ENCODE measurements at places on chromosomes 2 and 18. TPM values are rescaled to one million over a fixed set of nuclear protein-coding genes. Genes with fewer than 3 reads are reported as not detected.

TNFAIP6 gene
- total RNA-seq: 51.9 TPM

- DNase-seq: no peak
These were observed 1.1 kb downstream of the ENOSF1 start for GRCh38 chr18:711310-711656.

SLC4A5 gene
- 0.45 TPM for total RNA-seq

AFF3 gene
- total RNA-seq: not detected

CNGA3 gene
- 0.18 TPM for total RNA-seq

- DNase-seq: peak; percentile 56
These were observed 23.6 kb downstream of the SUCLG1 start for GRCh38 chr2:84435345-84436025.

- no peak for DNase-seq
These were observed 159.4 kb downstream of the PXDN start for GRCh38 chr2:1584691-1585485.

- no peak for DNase-seq
These were observed 890.7 kb upstream of the POU3F3 start for GRCh38 chr2:103963146-103963725.

RAB27B gene
- total RNA-seq: 1.7 TPM

DNA sequence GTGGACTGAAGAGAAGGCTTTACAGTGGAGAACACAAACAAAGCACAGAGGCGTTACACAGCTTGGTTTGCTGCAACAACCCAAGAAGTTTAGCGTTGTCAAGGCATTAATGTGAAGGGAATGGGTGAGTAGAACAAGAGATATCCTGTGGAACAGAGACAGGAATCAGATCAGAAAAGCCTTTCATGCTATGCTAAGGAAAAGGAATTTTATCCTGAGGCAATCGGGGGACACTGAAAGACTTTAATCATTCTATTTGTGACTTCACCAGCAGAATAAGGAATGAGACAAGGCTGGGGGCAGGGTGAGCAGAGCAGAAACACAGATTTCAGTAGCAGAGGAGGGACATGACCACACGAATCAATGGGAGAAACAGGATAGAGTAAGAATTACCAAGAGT, 600.7 kb downstream of the IRS1 start:
- no peak for DNase-seq

DNA sequence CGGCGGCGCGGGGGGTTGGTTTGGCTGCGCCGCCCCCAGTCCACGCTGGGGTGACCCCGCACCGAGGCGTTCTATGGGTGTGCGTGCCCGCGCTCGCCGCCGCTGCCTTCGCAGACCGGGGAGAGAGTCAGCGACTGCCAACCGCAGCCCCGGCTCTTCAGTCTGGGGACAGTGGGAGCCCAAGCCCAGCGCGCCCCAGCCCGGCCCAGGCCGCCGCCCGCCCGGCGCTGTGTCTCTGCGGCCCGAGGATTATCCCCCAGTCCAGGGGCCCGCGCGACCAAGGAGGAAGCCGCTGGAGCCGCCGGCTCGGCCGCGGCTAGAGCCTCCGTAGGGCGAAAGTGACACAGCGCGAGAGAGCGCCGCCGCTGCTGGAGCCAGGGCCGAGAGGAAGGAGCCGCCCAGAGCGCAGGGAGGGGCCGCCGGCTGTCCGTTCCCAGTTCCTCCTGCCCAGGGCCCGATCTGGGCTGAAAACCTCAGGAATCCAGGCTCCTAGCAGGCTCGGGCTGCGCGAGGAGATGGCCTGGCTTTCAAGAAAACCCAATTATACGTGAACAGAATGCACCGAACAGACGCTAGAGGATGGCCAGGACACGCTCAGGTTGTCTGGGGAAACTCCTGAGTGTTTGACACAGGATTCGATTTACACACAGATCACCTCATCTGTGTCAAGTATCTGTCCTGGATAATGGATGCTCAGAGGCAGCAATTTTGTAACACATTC, 2.4 kb downstream of the CTIF start:
- peak; percentile 80 for DNase-seq

- no peak for DNase-seq
These were observed 182.8 kb downstream of the LDLRAD4 start for GRCh38 chr18:13401404-13401803.

- DNase-seq: peak; percentile 96
These were observed 47.5 kb upstream of the STAM2 start for GRCh38 chr2:152222975-152223637.

DNA sequence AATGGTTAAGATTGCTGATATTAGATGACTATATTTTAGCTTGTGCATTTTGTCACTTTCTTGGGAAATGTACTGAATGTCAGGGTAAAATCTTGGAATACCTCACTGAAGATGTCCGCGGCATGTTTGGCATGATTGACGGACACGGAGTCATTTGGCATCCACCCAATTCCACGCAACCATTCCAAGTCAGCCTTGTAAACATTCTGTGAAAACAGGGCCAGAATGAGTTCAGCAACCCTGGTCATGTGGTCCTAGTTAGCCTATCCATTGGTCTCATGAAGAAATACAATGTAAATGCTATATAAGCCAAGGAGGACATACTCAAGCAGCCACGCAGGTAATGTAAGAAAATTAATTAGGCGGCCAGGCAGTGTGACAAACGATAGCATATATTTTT, 159.5 kb downstream of the RIF1 start:
- no peak for DNase-seq

- no peak for DNase-seq
These were observed 2.3 kb downstream of the WIPF1 start for GRCh38 chr2:174595116-174595809.

DNA sequence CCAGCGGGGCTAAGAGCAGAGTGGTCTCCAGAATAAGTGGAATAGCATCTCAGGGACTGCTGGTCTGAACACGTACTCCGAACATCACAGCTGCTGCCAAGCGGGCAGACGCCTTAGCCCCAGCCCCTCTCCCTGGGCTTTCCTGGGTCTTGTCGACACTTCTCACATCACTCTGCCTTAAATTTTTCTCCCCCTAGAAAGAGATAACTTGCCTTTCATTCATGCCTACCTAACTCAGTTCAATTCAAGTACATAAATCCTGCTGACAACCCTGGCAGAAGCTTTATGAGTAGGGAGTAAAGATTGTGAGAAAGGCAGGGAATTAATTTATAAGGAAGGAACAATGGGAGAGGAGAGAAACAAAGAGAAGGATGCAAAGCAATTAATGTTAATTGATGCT, 202.9 kb upstream of the TNP1 start:
- DNase-seq: no peak

GRCh38 chr2:60262178-60262577, 291.3 kb downstream of the BCL11A start:
- no peak for DNase-seq

DNA sequence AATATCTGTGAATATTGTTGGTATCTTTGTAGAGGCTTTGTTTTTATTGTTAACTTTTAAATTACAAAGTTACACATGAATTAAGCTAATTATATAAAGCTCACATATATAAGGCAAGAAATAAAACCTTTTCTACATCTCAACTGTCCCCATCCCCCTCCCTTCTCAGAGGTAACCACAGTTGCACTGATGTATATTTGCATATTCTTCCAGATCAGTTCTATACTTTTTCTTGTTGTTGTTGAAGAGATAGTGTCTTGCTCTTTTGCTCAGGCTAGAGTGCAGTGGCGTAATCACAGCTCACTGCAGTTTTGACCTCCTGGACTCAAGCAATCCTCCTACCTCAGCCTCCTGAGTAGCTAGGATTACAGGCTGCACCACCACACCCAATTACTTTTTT, 36.0 kb upstream of the CDC42EP3 start:
- DNase-seq: no peak

MAP4K3 gene
- total RNA-seq: 48.0 TPM

DNA sequence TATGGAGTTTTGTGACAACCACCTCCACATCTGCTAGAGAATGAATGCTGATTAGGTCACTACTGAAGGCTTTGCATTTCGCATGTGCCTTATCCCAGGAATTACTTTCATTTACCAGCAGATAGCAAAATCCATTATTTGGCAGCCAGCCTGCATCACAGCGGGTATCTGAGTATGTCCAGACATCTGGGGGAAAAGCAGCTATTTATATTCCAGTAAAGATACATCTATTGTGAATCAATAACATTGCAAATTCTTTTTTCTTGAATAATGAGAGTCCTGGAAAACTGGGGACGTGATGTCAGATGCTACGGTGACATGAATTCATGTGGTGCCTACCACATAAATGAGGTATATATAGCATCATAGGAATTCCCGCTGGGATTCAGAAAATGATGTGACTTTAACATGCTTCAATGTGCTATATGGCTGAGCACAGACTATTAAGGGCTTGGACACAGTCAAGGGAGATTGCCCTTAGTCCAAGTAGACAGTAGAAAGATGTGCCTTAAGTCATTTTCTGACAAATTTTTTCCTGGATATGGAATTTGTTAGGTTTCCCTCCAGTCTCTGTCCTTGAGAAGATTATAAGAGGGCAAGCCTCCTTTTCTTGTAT, 84.2 kb upstream of the CD302 start:
- peak; percentile 17 for DNase-seq

DNA sequence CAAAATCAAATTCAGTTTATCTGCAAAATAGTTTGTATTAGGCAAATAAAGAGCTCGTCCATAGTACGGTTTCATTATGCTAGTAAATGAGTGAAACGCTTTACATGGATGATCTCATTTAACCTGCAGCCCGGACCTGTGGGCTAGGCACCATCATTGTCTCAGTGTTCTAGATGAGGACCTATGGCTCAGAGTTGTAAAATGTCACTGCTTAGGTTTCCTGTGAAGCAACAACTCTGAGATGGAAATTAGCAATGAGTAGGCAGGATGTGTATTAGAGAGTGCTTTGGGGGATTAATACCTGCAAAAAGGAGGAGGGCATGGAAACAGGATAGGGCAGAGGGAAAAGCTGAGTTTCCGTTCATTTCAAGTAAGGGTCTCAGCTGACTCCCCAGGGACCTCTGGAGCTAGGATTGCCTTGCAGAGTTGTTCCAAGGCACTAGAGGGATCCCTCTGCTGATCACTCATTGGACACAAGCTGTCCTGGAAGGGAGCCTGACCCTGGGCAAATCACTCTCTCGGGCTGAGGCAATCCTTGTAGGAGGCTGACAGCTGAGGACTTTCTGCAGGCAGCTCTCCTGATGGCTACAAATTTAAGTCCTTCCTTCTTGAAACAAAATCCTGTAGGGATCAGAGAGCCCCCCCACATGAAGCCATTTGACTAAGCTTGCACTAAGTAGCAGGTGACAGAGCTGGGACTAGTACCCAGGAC, 58.8 kb upstream of the SIX2 start:
- DNase-seq: peak; percentile 37

GRCh38 chr18:36211612-36212065, 24.3 kb downstream of the MOCOS start:
- DNase-seq: peak; percentile 4

DNA sequence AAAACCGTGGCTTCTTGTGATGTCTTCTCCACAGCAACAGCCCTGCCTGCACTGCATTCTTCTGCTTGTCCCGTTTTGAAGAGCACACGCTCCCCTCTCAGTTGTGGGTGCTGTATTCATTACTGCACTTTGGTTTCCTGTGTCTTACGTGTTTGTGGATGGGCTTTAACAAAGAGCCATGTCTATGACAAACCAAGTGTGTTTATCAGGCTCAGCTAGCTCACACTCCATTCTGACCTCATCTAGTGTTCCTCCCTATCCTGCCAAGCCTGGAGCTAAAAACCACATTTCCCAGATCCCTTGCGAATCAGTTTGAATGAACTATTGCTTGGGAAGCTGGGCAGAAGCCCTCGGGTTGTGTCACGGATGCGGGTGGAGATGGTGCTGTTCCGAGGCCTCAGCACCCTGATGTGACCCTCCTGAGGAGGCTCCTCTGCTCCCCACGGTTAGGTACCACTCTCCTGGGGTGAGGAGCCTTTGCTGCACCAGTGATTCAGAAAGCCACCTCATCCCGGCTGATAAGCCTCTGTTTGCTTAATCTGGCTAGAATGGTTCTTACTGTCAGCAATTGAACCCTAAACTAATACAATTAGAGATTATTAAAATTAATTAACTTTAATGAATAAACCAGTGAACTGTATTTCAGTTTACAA, 116.5 kb downstream of the GALR1 start:
- peak; percentile 9 for DNase-seq

ST3GAL5 gene
- 19.4 TPM for total RNA-seq

DNA sequence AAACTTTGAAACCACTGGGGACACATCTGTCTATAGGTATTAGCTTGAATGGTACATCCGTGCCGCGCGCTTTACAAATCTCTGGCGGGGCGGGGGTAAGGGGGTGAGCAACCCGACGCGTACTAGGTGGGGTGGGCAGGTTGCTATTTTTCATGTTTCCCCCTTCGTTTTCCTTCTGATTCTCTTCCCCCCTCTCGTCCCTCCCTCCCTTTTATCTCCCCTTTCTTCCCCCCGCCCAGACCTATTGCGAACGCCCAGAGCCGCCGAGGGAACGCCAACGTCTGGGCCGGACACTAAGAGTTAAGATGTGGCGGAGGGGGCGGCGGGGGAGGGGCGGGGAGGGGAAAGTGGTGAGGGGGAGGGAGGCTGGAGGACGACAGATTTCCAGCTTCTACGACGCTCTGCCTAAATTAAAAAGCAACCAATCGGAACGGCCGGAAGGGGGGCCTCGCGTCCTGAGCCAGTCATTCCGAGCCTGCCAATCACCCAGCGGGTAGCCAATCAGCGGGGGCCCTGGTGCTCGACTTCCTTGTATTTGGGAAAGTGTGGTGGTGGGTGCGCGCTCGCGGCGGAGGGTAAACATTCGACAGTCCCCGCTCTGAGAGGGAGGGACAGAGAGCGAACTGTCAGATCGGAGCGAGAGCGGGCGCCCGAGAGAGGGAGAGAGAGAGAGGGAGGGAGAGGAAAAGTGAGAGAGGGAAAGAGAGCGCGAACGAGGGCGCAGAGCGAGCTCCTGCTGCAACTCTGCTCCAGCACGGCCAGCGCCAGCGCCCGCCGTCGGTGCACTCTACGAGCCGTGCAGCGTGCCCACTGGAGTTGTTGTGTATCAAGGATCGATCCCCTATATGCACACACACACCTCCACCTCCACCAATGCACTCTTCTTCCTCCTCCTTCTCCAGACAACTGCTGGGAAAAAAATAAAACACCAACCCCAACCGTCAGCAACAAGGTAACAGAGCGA, at the start of gene POU3F3:
Gene POU3F3 (plus strand): TSS at position 582 of the 964 bp plus-strand sequence. CDS start 1,396 bp downstream, outside the sequence.
- no peak for DNase-seq

- DNase-seq: no peak
These were observed 307.0 kb downstream of the ALK start for GRCh38 chr2:29614295-29614830.

DNA sequence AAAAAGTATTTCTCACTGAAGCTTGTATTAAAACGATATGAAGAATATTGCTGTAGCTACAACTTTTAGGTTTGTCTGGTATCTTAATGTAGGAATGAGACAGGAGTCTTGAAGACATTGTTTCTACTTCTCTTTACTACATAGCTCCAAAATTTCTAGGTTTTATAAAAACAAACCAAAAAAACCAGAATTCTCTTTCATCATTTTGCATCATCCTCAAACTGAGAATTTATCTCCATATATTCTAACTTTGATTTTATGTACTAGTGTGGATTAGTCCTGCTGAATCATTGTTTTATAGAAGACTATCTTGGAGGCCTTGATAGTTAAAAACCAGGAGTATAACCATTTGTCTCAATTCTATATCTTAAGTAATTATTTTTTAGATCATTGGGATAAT, 100.2 kb downstream of the ICA1L start:
- peak; percentile 55 for DNase-seq

DNA sequence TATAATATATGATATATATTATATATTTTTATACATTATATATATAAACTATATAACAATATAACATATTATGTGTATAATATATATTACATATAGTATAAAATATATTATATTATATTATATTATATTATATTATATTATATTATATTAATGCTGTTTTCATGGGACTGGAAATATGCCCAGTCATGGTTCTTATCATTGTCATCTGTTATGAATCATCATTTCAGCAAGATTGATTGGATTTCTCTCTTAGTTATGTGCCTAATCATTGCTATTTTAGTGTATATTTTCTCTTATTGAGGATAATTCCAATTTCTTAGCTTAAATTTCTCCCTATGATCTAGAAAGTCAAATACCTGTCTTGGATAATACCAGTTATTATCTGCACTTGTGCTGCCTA, 617.8 kb downstream of the TRIB2 start:
- no peak for DNase-seq

Measured in fibroblast of the aortic adventitia (primary cell).